ENCODE measurements at places on chromosomes 3 and 15.

DNA sequence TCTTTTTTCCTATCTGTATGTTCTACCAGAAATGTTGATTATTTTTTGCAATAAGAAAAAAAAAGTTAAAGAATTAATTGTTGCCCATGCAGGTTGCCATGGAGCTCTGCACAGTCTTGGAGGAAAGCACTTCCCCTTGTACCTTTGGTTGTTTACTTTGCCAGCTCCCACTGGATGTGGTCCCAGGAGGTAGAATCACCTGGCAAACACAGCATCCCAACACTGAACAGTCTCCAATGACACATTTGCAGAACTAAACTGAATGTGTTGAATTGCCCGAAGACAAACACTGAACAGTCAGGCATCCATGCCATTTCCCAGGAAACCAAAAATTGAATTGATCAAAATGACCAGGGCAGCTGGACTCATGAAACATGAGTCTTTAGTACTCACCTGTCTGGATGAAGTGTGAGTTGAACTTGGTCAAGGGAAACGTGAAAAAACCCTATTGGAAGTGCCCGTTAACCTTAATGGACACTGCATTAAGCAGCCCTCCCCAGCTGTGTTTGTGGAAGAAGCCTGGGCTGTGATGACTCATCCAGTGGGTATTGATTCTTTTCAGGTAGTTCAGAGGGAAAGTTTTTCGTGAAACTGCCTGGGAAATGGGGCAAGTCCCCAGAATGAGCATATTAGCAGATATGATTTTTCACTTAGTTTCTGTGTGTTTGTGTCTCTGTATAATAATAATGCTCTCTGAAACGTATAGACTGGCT, 284.7 kb upstream of the STT3B start:
- DNase-seq = no peak

GRCh38 chr3:30473374-30474051, 132.9 kb upstream of the TGFBR2 start:
- no peak for DNase-seq

DNA sequence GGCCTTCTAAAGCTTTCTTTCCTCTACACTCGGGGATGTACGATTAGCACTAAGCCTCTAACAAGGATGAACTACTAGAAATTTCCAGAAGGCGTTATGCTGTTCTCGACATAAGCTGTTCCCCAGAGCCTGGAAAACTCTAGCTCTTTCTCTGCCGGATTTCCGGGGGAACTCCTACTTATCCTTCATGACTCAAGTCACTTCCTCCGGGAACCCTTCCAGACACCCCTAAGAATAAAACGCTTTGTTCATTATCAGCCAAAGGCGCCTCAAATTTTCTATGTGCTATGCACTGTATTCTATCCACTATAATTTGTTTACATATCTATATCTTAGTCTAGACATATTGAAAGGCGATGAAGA, 455 bp upstream of the SNAP23 start:
- peak; percentile 48 for DNase-seq

- no peak for DNase-seq
Measured at GRCh38 chr15:66399276-66399675, 12.6 kb downstream of the MAP2K1 start.

DNA sequence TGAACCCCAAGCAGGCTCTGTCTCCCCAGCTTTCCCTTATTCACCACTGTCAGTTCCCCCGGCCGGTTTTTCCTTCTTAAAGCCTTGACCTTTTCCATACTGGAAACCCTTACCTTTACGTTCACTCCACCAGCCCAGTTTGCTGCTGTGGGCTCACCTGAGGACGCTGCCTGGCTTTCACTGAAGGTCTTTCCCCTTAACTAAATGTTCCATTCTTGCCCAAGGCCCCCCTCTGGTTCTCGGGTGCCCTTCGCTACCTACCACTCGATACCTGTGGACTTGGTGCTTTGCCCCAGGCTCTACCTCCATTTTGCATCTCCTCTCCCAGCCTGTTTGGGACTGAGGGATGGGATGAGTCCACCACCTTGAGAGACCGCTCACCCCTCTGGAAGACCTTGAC, 851 bp downstream of the AP2M1 start:
- no peak for DNase-seq

GRCh38 chr15:97978401-97979139, 18.1 kb downstream of the ARRDC4 start:
- DNase-seq = no peak

GRCh38 chr3:168220556-168220955, 124.8 kb upstream of the GOLIM4 start:
- peak; percentile 71 for DNase-seq

GRCh38 chr3:125033616-125034015, 22.2 kb downstream of the HEG1 start:
- no peak for DNase-seq

DNA sequence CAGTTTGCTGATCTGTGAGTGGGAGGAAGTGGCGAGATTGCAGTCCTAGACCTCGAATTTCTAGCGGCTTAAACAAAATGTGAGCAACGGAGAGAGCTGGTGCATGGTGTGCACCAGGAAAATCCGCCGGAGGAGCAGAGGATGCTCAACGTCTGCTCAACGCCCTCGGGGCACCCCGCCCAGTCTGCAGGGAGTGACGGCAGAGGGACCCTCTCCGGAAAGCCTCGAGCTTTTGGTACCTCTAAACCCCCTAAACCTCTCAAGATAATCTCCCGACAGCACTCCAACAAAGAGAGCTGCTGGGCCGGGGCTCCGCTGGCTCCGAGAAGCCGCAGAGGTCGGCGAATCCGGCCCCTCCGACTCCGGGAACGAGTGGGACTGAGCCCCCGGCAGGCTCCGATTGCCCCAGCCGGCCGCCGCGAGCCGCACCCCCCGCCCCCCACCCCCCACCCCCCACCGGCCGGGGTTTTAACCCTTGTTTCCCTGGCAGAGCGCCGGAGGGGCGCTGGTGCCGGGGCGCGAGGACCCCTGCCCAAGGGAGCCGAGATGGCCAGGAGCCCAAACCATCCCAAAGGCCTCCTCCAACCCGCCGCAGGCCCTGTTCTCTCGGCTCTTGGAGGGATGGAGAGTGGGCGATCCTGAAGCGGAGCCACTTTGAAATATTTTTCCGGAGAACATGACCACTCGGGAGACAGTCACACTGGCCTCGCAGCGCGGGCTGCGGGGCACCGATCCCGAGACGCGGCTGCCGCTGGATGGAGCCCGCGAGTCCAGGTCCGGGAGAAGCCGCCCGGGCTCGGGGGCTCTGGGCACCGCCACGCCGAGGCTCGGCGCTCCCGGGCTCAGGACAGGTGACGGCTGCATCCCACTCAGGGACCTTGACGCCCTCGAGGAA, 1.5 kb downstream of the MEGF11 start:
- no peak for DNase-seq

GRCh38 chr15:75655931-75656330, 8.2 kb downstream of the SNX33 start:
- no peak for DNase-seq

DNA sequence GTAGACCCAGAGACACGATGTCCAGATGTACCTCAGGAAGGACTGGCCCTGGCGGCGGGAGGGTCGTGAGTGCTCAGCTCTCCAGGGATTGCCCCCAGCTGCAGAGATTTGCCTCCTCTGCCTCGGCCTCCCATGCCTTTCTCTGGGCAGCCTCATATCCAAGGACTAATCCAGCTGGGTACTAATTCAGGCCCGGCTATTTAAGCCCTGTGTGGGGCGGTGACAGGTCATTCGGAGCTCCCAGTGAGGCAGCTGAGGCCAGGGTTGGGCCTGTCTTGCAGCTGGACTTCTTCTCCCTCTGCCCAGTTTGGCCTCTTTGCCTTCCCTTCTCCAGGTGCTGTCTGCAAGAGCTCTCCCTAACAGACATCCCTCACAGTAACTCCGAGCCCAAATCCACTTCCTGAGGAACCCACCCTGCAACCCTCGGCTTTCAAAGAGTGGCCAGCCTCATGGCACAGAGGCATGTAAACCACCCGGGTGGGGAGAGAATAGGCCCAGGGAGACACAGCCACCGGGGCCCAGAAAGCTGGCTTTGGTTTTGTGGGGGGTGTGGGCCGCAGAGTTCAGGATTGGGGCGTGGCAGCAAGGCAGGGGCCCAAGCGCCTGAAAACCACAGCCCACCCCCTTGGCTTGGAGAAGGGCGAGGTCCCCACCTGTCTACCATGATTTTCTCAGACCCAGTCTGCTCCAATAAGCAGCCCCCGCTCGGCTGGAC, 85.8 kb downstream of the PPCDC start:
- DNase-seq = no peak

DNA sequence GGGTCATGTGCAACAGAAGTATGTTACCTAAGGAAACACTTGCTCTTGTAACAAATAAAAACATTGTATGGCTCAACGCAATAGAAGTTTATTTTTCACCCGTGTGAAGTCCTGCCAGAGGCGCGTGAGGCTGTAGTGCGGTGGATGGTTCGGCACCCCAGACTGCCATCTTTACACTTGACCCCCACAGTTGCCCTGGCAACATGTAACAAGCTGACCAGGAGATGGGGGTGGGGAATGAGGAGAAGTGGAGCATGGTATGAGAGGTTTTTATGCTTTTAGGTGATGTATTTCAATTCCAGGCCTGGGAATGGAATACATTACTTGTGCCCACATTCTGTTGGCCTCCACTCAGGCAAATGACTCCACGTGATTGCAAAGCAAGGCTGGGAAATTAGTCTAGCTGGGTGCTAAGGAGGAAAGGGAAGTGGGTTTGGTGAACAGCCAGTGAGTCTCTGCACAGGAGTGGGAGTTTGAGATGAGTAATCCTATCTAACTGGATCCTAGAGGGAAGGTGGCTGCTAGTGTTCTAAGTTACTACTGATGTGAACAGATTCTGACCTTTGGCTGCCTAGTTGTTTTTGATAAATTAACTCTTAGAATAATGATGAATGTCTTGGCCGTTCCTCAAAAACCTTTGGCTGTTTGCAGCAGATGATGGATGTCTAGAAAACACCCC, 33.8 kb upstream of the GREM1 start:
- peak; percentile 43 for DNase-seq

GRCh38 chr3:61464518-61465140, 96.7 kb upstream of the PTPRG start:
- peak; percentile 19 for DNase-seq

- peak; percentile 53 for DNase-seq
Measured at GRCh38 chr3:124772081-124772831, 42.0 kb downstream of the UMPS start.

DNA sequence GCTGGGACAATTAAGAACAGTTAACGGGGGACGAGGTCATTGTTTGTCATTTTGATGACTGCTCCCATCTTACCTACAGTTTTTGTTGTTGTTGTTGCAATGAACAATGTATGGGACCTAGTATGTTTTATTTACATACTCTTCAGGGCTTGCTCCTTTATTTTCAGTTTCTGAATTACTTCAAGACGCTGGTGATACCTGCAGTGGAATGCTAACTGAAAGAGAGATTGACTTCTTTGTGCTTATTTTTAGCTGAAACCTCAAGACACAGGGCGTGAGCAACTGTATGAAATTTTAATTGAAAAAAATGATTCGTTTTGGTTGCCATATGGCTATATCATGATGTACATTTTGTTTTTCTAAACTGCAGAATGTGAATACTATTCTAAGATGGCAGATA, 297.9 kb downstream of the EDEM1 start:
- no peak for DNase-seq

DNA sequence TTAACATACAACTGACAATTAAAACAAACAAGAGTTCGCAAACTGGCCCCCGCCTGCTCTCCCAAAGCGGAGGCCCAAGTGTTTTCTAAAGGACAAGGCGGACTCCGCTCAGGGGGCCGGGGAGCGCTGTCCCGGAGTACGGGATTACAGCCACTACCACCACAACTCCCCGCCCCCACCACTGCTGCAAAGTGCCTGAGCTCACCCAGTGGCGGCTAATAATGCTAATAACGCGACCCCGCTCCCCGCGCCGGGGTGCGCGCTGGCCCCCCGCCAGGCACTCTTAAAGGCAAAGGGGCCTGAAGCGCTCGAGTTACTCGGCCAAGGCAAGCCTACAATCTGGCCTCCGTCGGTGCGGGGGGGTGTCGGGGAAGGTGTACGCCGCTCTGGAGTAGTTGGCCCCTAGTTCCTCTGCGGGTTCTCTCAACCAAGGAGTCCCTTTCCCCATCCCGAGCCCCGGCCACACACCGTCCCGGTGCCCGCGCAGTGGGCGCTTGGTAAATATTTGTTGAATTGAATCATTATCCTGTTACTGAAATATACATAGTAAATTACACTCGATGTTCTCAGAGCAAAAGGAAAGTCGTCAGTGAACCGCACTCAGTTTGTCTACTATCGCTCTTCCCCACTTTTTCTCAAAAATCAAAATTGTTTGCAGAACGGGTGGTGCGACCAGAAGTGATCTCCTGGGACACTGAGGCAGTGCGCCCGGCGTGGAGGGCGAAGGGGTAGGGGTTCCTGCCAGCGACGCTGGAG, 827 bp downstream of the WNT5A start:
- DNase-seq = no peak

DNA sequence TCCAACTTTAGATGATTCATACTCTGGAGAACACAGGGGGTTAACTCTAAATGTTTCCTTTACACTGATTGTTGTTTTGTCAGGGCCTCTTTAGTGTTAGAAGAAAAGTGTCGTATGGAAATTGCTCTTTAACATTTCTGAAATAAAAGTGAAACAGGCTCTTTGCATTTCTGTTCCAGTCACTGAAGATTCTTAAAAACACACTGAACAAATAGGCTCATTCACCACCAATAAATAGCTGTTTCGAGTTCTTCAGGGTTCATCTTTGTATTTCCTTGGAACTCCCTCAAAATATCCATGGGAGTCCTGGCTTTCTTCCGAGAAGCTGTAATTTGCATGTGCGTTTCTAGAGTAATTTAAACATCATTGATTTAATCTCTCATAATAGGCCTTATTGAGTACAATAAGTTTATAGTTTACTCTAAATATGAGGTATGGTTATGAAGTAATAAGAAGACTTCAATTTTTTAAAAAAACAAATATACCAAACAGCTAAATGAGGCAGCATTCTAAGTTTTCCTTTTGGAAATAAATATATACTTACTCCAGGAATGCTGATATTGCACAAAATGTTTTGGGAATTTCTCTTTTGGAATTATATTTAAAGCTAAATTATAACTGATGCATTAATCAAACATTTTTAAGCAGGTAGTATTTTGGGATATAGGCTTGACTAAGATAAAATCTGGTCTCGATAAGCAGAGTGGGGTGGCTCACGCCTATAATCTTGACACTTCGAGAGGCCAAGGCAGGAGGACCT, 327.4 kb downstream of the EPHA3 start:
- DNase-seq = peak; percentile 17

- no peak for DNase-seq
Measured at GRCh38 chr3:182911782-182912111, 68.6 kb downstream of the DCUN1D1 start.

- no peak for DNase-seq
Measured at GRCh38 chr3:89320186-89320585, 212.8 kb downstream of the EPHA3 start.

DNA sequence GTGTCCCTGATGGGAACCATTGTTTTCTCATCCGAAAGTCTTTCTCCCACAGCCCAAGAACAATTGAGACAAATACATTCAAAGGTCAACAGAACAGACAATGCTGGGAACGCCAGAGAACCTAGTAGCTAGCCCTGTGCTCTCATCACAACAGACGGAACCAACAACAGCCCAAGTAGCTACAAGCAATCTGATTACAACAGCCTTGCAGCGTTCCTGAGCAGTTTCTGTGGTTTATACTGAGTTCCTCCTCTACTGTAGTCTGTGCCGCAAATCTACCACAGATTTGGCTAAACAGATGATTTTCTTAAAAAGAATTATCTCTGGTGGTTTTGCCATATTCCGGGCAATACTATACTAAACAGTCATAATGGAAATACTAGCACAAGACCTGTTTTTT, 435.6 kb downstream of the MECOM start:
- DNase-seq = no peak
